ENCODE measurements at places on chromosomes 6 and 20.

- no peak for DNase-seq
Measured at GRCh38 chr20:10478205-10478604, 43.1 kb downstream of the SLX4IP start.

- DNase-seq, result no peak
Measured at GRCh38 chr6:6758915-6759654, 170.6 kb downstream of the LY86 start.

DNA sequence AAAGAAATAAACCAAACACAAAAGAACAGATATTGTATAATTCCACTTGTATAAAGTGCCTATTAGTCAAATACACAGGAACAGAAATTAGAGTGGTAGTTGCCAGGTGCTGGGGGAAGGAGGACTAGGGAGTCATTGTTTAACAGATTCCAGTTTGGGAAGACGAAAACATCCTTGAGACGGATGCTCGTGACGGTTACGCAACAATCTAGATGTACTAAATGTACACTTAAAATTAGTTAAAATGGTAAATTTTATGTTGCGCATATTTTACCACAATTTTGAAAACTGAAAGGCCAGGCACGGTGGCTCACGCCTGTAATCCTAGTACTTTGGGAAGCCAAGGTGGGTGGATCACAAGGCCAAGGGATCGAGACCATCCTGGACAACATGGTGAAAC, 111.0 kb downstream of the PKHD1 start:
- no peak for DNase-seq

DNA sequence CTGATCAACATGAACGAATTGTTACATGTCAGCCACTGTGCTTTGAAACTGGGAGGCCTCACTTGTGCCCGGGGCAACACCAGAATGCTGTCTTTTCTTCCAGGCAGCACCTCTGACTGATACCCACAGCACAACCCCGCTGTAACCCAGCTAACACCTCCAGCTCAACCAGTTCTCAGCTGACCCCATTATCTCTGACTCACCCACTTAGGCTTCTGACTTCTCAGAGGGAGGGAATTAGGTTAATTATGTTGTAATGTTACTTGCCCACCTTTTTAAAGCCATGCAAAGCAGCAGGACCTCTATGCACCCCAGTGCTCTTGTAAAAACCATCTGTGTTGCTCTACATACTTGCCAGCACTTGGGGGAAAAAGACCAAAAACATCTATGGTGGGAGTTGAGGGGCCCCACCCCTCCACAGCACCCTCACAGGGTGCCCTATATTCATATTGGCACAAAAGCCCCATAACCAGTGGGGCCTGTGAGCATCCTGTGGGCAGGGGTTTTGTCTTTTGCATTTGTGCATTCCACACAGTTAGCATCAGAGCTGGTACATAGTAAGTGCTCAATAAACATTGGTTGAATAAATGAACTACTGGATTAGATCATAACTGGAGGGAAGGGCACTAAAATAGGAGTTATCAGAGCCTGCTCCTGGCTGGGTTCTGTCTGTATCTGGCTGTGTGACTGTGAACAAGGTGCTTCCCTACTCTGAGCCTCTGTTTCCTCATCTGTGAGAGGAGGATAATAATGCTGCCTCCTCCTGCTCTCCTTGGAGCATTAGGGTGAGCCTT, 22.3 kb downstream of the BNIP5 start:
- no peak for DNase-seq

- no peak for DNase-seq
Measured at GRCh38 chr6:39266782-39267355, 37.6 kb upstream of the KCNK5 start.

- no peak for DNase-seq
Measured at GRCh38 chr6:93183531-93183972, 235.8 kb downstream of the EPHA7 start.

DNA sequence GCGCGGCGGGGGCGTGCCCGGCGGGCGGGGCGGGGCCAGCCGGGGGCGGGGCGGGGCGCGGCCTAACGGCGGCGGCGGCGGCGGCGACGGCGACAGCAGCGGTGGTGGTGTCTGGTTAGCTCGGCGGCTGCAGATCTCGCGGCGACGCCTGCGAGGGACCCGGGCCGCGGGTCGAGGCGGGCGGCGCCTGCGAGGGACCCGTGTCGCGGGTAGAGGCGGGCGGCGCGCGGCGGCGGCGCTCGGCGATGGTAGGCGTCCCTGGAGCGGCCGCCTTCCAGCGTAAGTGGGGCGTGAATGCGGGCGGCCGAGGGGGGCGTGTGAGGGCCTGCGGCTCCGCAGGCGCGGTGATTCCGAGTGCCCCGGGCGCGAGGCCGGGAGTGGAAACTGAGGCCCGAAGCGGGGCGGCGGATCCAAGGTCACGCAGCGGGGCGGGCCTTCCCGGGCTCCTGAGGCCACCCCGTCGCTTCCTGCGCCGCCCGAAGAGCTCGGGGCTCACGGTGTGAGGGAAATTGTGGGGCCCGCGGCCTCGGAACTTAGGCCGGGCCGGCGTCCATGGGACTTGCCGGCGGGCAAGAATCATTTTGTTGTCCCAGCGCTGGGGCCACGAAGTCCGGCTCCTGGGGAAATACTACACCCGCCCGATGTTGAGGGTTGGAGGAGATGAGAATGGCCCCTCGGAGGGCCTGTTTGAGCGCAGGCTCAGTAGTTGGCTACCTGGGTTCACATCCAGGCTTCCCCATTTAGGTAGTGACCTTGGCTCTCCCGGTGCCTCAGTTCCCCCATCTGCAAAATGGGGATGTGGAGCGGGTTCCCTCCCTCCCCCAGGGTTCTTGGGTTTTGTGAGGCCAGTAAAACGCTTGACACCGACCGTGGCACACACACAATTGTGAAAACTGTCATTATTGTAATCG, at the start of gene CBFA2T2:
Gene CBFA2T2, plus strand, starts transcription at position 74 of the 911 bp plus-strand sequence. Its CDS starts 172 bp downstream, at position 246.
- DNase-seq, result no peak

GRCh38 chr20:44803383-44803941, 6.9 kb downstream of the RIMS4 start:
- DNase-seq, result no peak

DNA sequence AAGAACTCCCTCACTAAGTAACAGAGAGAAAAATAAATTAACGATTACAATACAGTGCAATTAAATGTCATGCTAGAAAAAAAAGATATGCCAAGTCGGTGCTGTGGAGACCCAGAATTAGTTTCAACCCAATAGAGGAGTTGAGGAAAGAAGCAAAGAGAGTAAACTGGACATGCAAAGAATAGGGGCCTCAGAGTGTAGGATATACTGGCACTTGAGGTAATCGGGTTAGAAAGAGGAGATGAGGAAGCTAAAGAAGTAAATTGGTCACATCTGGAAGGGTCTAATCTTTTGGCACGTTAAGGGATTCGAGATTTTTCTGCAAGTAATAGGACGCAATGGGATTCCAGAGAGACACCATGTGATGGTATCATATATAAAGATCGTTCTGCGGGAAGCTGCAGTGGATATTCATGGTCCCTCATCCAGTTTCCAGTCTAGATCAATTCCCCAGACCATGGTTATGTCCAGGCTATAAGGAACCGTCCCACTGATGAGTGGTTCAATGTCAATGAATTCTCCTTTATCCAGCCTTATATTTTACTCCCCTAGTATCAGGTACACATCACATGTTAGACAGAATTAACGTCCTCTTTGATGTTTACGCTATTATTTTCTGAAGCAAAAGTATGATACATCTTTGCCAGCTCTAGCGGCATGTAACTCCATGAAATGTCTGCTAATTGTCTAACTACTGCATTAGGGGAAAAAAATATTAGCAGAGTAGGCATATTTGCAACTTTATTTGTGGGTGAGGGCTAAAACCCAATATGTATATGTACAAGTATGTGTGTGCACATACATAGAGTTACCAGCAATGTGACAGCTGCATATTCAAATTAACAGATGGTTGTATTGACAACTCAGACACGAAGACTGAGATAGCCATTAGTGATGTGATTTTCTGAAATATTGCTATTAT, 1.1 kb upstream of the TBC1D32 start:
- no peak for DNase-seq

DNA sequence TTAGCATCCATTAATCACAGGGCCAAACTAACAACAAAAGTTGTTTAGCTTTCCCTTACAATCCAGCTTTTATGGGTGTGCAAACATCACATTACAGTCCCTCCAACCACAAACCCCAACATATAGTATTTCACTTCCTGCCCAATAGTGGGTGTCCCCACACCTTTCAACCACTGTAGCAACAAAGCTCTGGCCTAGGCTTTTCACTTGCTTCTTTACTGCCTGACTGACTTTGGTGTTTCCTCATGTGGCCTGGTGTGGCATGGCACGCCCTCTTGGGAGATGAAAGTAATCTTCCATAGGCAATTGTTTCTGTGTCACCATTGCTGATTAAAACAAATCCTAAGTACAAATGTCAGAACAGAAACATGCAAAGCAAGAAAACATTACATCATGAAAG, 46.3 kb downstream of the MCM8 start:
- peak; percentile 8 for DNase-seq

DNA sequence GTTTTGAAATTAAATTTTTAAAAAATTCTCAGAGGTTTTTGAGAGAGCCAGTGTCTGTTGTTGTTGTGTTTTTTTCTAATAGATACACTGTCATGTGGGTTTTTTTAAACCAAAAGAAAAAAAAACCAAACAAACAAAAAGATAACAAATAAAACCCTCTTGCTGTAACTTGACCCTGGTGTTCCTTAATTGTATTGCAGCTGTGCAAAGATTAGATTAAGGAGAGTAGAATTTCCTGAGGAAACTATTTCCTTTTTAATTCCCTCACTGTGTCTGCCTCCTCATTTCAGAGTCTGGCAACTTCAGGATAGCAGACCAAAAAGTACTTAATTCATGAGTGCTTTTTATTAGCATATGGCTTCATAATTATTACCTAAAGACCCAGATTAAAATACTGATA, 281.9 kb downstream of the EPM2A start:
- no peak for DNase-seq

DNA sequence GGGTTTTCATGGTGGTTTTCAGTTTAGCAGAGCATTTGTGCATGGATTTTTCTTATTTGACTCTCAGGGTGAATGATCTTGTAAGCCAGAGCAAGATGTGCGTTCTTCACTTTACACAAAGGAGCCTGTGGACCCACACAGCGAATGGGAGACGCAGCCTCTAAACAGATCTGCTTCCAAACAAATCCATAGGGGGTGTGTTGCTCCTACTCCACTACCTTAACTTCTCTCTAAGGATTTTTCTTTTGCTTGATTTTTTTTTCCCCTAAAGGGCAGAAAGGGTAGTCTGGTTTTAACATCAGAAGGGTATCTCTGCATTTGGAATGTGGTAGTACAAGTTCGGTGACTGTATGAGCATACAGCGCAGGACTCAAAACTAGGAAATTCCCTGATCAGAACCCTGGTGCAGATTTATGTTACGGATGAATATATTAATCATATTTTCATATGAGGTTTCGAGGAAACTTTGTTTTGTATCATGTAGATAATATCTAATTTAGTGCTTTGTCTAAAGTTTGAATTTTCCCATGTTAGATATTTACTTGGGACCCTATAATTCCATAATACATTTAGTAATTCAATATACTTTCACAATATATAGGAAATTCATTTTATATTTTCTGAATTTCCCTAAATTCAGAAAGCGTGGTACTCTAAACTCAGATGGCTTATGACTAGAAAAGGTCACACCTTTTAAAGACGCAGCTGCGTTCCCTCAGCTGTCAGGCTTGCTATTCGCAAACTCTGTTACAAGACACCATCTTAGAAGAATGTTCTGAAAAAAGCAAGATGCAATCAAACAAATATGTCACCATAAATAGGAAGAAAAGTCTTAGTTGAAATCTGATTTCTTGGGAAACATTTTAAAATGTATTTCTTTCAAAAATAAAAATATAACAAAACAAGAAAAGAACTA, 196.9 kb downstream of the TMEM242 start:
- no peak for DNase-seq

DNA sequence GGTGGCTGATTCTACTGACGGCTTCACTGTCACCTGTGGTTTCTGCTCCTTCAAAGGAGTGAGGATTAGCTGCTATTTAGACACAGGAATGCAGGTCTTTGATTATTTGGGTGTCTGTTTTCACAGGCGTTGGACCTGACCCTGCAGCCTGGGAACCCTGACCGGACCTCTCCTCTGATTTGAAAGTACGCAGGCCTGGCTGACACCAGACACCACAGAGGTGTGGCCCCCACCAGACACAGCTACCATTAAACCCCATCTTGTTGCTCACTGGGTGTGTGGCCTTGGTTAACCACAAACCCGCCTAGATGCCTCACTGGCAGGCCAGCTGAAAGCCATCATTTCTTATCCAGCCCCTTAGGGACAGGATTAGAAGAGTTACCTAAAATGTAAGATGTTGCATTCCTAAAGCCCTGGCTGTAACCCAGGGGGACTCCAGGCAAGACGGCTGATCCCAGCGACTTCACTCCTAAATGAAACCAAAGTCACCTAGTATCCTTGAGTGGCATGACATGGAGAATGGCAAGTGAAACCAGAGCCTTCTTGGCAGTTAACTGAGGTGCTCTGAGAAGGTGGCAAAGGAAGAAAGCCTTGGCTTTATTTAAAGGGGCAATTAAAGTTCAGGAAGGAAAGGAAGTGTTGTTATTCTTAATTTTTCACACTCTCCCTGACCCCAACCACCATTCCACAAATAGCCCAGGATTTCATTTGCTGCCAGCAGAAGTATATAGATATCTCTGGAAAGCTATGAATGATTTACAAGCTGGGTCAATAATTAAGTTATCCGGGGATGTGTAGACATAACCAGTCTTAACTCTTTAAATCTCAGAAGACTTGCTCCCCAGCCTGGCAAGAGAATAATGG, 169.9 kb downstream of the QRSL1 start:
- DNase-seq, result no peak

GRCh38 chr20:51434580-51435247, 107.8 kb downstream of the NFATC2 start:
- no peak for DNase-seq

- no peak for DNase-seq
Measured at GRCh38 chr6:158161566-158162254, 6.4 kb downstream of the SERAC1 start.

- DNase-seq, result no peak
Measured at GRCh38 chr20:53963635-53964034, 106.8 kb downstream of the BCAS1 start.

DNA sequence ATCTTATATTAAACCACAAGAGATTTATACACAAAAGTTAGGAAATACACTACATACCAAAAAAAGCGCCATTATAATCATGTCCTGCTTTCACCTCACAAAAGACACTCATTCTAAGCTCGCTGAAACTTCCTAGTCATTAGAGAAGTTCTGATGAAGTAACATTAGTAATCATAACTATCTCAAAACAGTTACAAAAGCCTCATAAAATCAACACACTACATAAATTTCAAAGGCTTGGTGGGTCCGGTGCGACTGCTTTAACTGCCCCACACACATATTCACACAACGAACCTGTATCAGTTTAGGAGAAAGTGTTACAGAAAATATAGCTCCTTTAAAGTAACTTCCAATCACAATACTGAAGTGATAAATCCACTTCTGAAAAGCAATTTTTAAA, 1.9 kb downstream of the PHIP start:
- DNase-seq, result no peak

DNA sequence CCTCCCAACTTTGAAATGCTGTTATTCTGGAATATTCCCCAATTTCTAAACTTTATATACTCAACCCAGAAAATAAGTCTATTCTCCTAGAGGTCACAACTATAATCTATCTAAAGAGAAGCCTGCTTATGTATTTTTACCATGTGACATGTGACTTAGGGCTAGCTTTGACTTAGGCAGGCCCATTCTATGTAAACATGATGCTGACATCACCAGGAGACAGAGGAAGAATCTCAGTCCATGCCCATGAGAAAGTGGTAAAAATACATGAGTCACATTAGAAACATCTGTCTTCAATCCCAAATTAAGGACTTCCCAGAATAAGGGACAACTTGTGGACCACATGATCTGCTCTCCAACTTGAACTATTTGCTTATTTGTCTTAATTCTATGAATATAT, 113.6 kb upstream of the ID4 start:
- no peak for DNase-seq
